Lung (tissue), 17 donors: ENCODE measurements at places on chromosomes 1 and 21. TPM values are rescaled to one million over a fixed set of nuclear protein-coding genes. Genes with fewer than 3 reads are reported as not detected.

DNA sequence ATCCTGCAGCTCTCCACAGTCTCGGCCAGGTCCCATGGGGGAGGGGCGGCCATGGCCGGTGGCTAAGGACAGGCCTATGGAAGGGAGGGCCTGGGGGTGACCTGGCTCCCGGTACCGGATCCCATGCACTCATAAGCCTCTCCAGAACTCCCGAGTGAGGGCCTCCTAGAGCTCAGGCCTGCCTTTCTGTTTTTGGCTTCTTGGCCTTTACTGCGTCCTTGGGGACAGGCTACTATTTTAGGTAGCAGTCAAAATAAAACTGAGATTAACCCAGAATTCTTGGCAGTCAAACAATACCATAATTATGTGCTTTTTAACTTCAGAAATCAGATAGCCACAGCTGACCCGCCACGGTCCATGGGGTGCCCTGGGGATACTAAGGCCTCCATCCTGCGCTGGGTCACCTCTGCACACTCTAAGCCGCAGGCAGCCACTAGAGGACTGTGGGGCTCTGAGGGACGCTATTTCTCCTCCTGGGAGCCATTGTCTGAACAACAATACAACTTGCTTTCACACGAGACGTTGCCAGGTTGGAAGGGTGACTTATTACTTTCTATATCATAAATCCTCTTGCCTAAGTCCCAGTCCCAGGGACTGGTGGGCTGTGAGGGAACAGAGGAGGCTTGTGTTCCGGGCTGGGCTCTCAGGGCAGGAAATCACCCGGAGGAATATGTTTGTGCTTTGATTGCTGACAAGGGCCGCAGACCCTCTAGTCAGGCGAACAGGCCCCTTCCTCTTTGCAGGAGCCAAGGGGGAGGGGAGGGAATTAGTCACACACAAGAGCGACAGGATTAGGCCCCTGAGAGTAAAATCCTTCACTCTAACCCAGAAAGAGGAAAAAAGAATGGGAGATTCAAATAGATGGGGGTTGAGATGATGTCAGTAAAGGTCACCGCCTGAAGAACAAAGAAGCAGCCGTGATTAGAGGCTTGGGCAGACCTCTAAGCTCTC is 40.7 kb upstream of the BCAR3 start:
- peak overlapping the region; percentile 43 for H3K27ac ChIP-seq
- peak; percentile 28 for DNase-seq
- H3K36me3 ChIP-seq = no peaks in the 10 kb centered on the region
- H3K4me1 ChIP-seq = no peaks in the 10 kb centered on the region
- H3K4me3 ChIP-seq = no peak overlapping the region

DNA sequence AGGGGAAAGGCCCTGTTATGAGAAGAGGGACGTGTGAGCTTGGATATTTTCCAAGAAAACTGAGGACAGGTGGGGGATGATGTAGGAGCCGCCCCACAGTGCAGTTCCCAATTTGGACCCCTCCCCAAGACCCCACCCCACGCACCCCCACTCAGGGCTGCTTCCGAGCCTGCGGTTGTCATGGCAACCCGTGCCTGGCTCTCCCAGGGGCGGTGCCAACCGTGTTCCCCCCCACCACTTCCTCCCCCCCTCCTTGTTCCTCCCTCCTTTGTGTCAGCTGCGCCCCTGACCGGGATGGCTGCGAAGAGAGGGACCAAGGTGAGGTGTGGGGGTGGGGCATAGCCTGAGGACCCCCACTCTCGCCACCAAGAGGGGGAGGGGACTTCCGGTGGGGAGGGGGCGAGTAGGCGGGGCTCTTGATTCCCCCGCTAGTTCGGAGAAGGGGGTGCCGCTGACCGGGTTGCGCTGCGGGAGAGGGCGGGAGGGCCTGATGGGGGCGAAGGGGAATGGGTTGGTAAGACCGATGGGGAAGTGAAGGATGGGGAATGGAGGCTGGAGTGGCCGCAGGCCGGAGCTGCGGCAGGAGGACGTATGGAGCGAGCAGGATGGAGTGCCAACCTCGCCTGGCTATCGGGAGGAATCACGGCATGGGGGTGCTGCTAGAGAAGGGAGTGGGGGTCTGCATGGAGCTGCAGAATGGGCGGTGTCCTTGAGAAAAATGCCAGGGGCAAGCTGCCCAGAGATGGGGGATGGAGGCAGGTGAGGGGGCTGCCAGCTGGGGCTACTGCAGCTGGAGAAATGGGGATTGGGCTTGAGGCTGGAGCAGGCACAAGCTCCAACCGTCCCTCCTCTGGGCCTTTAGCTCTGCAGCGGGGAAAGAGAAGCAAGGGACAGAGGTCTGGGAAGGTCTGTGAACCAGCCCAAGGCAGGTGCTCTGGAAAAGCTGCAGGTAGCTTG is 953 bp downstream of the TRIM46 start:
- peak; percentile 40 for DNase-seq
- H3K4me1 ChIP-seq = peaks cover 28% of the 10 kb centered on the region
- H3K36me3 ChIP-seq = peaks cover 8% of the 10 kb centered on the region
- H3K27me3 ChIP-seq = no peaks in the 10 kb centered on the region
- no peak overlapping the region for H3K4me3 ChIP-seq

DNA sequence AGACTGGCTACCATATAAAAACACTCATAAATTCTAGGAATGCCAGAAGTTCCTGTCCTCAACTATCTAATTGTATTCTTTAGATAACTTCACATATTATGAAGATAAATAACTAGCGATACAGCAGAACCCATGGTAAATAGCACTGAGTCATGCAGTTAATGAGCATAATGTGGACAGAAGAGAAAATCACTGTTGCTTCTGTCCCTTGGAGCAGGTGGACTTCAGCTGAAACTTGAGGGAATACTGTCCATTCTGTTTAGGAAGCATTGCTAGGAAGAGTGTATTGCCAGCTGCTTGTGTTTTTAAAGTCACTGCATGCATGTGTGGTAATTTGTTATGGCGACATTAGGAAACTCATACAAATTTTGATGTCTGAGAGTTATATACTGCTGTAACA is 854.4 kb downstream of the LTN1 start:
- no peak overlapping the region for H3K4me3 ChIP-seq
- no peak overlapping the region for H3K27ac ChIP-seq
- no peaks in the 10 kb centered on the region for H3K27me3 ChIP-seq
- no peak for DNase-seq
- H3K4me1 ChIP-seq = no peaks in the 10 kb centered on the region

GRCh38 chr1:213657879-213658278 is 329.9 kb upstream of the PROX1 start:
- no peak for DNase-seq
- no peaks in the 10 kb centered on the region for H3K36me3 ChIP-seq
- H3K4me1 ChIP-seq = no peaks in the 10 kb centered on the region
- no peak overlapping the region for H3K27ac ChIP-seq
- no peak overlapping the region for H3K4me3 ChIP-seq

DNA sequence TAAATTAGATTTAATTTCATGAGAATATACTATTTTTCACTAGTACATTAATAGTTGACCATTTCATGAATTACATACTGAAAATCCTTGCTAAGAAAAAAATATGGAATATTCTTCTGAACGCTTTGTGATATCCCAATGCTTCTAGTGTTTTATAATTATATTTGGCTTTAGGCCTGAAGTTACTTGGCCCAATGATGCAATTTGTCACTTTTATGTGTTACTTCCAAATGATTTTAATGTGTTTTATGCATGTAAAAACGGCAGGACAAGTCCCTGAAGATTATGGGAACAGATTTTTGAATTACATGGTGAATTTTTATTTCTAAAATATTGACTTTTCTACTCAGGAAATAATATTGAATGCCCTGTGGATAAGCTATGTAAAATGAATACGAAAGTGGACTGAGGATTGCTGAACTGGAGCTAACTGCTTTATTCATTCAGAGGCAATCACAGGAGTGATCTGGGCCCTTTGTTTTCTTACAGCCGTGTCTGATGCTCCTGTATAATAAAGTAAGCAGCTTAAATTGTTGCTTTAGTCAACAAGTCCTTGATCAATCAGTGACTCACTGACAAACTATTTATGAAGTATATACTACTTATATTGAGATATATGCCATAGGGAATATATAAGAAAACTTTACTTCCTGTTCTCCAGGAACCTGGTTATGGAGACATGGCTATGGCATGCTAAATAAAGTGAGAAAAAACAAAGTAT is 543.0 kb upstream of the RGS18 start:
- H3K4me1 ChIP-seq = no peaks in the 10 kb centered on the region
- H3K27me3 ChIP-seq = no peaks in the 10 kb centered on the region
- no peak overlapping the region for H3K27ac ChIP-seq
- no peak overlapping the region for H3K4me3 ChIP-seq
- DNase-seq = no peak
- H3K36me3 ChIP-seq = no peaks in the 10 kb centered on the region

GRCh38 chr1:27491748-27492700 is 2.1 kb upstream of the WASF2 start:
- peak overlapping the region; percentile 74 for H3K27ac ChIP-seq
- H3K4me3 ChIP-seq = no peak overlapping the region
- peaks cover 6% of the 10 kb centered on the region for H3K36me3 ChIP-seq

DNA sequence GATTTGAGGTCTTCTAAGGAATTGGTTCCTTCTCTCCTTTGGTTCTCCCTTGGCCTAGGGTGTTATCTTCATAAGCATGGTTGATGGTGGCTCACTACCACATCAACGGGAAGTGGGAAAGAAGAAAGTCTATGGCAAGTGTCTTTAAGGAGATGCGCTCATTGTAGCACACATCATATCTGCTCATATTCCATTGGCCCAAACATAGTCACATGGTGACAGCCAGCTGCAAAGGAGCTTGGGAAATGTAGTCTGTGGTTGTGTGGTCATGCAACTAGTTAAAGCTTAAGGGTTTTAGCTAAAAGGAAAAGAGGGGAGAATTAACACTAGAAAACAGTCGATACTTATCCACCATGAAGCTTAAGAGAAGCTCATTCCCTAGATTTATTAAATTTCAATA is 11.4 kb upstream of the MRPS6 start:
- no peaks in the 10 kb centered on the region for H3K36me3 ChIP-seq
- H3K4me1 ChIP-seq = peaks cover 1% of the 10 kb centered on the region
- no peak overlapping the region for H3K4me3 ChIP-seq
- no peaks in the 10 kb centered on the region for H3K27me3 ChIP-seq
- no peak for DNase-seq

The COL8A2 gene
- total RNA-seq = 2.0 TPM

DNA sequence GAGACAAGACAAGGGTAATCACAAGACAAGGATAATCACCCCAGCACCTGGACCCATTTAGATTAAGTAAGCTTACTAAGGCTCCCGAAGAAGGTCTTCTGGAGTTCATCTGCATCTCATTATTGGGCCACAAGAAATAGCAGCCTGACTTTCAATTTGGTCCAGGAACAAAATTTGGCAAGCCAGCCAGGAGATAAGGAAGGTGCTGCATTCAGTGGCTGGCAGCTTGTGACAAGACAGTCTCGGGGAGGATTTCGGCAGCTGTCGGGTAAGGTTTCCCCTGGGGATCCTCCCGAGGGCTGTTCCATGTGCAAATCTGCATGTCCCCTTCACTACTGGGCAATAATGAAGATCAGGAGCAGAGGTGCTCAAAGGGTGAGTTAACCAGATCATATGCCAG is 195.2 kb downstream of the FCRL5 start:
- H3K27me3 ChIP-seq = no peaks in the 10 kb centered on the region
- no peak overlapping the region for H3K4me3 ChIP-seq
- no peak for DNase-seq
- no peaks in the 10 kb centered on the region for H3K36me3 ChIP-seq
- no peak overlapping the region for H3K27ac ChIP-seq

- H3K36me3 ChIP-seq = no peaks in the 10 kb centered on the region
- H3K27me3 ChIP-seq = no peaks in the 10 kb centered on the region
- DNase-seq = no peak
Measured at GRCh38 chr1:226490426-226490809, 58.1 kb upstream of the STUM start.

DNA sequence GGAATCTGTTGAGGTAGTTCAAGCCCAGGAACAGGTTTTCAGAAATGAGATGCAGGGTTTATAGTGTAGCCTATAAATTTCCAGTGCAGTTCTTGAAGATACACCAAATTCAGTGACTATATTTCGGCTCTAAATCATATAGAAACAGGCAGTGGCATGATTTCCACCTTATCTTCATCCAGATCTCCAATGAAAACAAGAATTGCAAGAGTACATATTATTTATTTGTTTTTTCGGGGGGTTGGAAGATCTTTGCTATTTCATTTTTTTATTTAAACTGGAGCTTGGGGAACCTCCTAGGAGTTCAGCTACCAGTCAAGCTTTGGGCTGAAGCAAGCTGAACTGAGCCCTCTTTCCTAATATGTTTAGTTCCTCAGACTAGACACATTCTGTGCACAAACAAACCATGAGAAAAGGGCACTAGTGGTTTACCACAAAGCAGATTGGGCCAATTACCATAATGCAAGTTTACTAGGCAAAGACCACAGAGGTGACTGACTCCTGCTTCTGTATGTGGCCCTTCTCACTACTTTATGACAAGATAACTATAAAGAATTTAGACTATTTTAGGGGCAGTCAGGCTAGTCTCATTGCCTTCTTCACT is 68.5 kb downstream of the RGS2 start:
- no peak overlapping the region for H3K27ac ChIP-seq
- peaks cover 2% of the 10 kb centered on the region for H3K4me1 ChIP-seq
- no peaks in the 10 kb centered on the region for H3K27me3 ChIP-seq
- no peak for DNase-seq
- H3K4me3 ChIP-seq = no peak overlapping the region

The KCNT2 gene
- total RNA-seq = 18.7 TPM

DNA sequence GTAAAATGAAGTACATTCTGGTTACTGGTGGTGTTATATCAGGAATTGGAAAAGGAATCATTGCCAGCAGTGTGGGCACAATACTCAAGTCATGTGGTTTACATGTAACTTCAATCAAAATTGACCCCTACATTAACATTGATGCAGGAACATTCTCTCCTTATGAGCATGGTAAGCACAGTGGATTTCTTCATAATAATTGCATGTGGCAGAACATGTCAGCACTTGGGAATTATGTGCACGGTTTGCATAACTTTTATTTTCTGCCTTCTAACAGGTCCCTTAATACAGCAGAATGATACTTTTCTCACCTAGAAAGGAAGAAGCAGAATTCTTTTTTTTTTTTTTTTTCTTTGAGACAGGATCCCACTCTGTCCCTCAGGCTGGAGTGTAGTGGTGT is 3.8 kb downstream of the CTPS1 start:
- no peaks in the 10 kb centered on the region for H3K27me3 ChIP-seq
- no peak for DNase-seq
- no peak overlapping the region for H3K4me3 ChIP-seq
- peaks cover 12% of the 10 kb centered on the region for H3K36me3 ChIP-seq
- H3K27ac ChIP-seq = no peak overlapping the region

The GJA9 gene
- total RNA-seq = not detected

GRCh38 chr1:179007233-179007632 is 18.5 kb upstream of the FAM20B start:
- H3K27me3 ChIP-seq = no peaks in the 10 kb centered on the region
- no peak overlapping the region for H3K4me3 ChIP-seq
